ENCODE measurements at places on chromosomes 7 and 10.

DNA sequence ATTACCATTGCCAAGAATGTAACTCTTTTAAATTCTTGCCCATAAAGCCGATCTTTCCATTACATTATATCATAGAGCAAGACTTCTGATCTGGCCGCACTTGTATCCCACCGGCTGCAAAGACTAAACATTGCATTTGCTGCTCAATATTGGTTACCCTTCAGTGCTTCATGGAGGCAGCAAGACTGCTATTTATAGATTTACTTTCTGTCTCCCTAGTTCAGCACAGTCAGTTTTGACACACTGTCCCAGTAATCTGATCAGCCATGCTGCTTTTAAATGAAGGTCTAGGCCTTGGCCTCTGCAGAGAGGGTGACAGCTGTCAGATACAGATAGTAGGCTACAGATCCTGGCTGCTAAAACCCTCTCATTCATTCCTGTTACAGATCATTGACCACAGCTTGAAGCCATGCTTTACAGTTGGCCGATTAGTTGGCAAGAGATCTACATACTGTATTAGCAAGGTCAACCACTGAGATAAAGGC lies 562.6 kb upstream of the GALNT17 start:
- DNase-seq = peak; percentile 67

DNA sequence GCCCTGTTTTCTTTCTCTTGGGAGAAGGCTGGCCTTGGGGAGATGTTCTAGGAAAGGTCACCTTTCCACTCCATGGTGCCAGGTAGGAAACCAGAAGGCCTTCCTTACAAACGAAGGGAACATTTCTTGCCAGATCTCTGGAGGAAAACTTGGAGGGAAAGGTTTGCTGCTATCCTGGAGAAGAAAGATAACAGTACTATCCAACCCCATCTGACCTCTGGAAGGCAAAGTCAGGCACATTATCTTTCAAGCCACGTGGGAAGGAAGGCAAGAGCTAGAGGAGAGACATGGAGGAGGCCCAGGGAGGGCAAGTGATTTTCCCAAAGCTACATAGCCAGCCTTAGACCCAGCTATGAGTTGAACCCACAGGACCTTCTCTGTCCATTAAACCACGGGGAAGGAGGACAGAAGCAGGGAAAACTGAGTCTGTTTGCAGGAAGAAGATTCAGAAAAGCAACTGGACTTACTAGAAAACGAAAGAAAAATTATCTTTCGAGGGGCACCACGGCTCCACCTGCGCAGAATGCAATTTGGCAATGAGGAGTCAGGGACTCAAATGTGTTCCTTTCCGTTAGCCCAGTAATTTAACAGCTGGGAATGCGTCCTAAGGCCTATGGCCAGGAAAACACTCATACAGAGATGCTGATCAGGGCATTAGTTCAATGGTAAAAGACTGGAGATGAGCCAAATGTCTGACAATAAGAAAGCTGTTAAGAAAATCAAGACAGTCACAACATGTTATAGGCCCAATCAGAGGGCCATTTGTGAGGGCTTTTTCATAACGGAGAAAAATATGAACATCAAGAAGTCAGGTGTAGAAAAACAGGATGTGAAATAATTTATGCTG lies 32.0 kb upstream of the PSAP start:
- peak; percentile 78 for DNase-seq

GRCh38 chr7:133268355-133268754 lies 15.5 kb downstream of the EXOC4 start:
- DNase-seq = no peak

DNA sequence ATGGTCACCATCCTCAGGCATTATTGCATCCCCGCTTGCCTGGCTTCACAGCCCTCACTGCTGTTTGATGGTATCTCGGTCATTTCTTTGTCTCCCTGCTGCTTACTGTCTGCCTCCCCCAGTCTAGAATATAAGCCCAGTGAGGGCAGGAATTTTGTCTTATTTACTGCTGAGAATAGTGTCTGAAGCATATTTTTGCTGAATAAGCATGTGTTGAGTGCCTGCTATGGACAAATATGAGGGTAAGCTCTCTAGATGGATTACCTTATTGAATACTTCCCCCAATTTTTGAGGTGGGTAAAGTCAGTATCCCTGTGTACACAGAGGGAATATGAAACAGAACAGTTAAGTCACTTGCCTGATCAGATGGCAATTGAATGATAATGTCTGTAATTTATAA lies 36.5 kb upstream of the CABCOCO1 start:
- no peak for DNase-seq

- no peak for DNase-seq
Measured at GRCh38 chr10:4131407-4132215, 346.6 kb upstream of the KLF6 start.

DNA sequence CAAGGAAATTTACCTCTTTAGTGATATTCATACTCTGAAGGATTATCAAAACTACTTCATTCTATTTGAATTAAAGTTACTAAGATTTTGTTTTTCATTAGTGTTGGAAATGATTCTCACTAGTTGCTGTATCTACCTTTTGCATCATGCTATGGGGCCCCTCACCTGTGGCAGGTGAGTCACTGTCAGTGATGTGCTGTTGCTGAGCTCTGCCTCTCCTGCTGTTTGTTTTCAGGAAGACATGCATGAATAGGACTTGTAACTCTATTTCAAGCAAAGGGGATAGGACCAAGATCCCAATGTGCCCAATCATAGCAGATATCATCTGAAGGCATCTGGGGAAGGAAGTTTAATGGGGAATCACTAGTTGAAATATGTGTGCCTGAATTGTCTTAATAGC lies 57.4 kb upstream of the AGR3 start:
- DNase-seq = no peak

- no peak for DNase-seq
Measured at GRCh38 chr10:99966306-99966705, 43.4 kb downstream of the DNMBP start.

GRCh38 chr10:118564114-118564513 lies 31.3 kb downstream of the PRLHR start:
- DNase-seq = no peak

DNA sequence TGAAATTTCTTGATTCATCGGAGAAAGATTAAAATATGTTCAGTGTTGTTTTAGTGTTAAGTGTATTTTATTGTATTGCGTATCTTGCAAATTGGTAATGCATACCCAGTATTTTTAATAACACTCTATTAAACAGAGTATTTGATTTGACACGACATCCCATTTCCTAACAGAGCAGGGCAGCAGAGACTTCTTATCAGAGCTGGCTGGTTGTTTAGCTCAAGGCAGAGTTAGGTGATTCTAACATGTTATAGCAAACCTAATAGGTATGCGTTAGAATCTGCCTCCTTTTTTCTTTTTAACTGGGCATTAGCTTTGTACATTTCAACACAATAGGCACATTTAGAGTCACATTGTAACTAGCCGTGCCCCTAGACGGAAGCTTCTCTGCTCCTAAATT lies 57.1 kb upstream of the CELF2 start:
- no peak for DNase-seq

DNA sequence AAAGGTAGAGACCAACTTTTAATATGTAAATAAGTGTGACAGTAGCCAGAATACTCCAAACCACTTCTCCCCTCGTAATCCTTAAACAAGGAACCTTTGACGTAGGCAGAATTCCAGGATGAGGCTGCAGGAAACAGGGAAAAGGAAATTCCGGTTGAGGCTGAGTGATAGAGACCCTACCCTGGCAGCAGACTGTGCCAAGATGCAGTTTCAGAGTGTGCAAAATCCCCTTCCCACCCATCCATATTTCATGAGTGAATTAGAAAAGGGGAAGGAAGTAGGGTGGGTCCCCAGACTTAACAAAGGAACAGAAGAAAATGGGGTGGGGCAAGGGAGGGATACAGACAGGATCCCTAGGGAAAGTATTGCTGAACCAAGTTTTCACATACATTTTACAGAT lies 143.0 kb downstream of the RAPGEF5 start:
- no peak for DNase-seq

DNA sequence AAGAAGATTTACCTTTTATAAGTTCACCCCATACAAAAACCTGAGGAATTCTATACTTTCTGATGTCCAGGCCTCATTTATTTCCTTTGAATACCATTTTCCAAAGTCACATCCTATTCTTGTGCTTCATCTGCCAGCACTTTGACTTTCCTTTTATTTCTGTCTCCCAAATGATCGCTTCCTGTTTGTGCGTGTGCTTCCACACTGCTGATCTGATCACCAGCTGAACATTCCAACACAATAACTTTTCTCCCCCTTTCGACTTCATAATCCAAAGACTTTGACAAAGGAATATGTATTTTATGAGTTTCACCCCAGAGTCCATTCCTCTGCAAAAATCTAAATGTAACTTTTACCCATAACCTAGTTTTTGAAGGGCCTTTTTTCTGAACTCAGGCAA lies 3.1 kb downstream of the ELAPOR2 start:
- no peak for DNase-seq

GRCh38 chr7:133886086-133886485 lies 241.1 kb upstream of the LRGUK start:
- no peak for DNase-seq

DNA sequence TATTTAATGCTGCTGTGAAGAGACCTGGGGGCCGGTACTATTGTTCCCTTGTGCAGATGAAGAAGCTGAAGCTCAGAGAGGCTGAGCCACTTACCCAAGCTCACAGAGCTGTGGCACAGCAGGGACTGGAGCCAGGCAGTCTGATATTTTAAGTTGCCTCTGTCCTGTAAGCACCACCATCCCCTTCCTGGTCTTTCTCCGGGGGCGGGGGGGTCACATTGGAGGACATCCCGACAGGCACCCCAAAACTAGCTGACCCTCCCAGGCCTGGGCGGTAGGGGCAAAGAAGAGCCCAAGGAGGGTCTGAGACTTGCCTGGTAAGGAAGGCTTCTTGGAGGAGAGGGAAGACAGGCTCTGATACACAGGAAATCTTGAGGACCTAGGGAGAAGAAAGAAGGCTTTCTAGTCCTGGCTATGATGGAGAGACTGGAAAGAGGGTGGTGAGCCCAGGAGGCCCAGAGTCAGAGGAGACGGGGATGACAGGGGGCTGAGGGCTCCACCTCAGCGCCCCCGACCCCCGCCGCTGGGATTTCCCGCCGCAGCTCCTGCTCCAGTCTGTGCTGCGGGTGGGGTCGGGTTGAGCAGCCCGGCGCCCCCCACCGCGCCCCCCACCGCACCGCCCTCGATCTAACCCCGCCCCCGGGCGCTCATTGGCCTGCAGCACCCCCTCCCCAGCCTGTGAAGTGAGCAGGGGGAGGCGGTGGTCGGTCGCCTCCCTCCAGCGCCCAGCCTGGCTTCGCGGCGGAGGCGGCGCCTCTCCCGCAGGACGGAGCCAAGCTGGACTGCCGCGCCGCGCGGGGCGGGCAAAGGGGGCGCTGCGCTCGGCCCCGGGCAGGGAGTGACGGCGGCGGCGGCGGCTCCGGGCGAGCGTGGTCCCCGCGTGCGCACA lies at the start of gene ADCYAP1R1:
TSS of gene ADCYAP1R1 (plus strand) at position 711 of the 889 bp plus-strand sequence. CDS start 10,957 bp downstream, outside the sequence.
- DNase-seq = peak; percentile 77

DNA sequence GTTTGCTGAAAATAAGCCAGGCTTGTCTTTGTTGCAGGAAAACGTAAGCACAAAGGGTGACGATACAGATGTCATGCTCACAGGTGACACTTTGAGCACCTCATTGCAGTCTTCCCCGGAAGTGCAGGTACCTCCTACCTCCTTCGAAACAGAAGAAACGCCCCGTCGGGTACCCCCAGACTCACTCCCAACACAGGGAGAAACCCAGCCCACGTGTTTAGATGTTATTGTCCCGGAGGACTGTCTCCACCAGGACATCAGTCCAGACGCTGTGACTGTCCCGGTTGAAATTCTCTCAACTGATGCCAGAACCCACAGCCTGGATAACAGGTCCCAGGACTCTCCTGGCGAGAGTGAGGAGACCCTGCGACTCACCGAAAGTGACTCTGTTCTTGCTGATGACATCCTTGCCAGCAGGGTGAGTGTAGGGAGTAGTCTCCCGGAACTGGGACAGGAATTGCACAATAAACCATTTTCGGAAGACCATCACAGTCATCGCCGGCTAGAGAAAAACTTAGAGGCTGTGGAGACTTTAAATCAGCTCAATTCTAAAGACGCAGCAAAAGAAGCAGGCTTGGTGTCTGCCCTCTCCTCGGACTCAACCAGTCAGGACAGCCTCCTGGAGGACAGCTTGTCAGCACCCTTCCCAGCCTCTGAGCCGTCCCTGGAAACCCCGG lies 18.3 kb upstream of the BHLHA15 start:
- DNase-seq = no peak

Measured in spinal cord (tissue), 10 donors.